CD8-positive, alpha-beta memory T cell (primary cell): ENCODE measurements at places on chromosomes 13 and 19.

- no peak for DNase-seq
These were observed 2.9 kb downstream of the KLK1 start for GRCh38 chr19:50820549-50821247.

DNA sequence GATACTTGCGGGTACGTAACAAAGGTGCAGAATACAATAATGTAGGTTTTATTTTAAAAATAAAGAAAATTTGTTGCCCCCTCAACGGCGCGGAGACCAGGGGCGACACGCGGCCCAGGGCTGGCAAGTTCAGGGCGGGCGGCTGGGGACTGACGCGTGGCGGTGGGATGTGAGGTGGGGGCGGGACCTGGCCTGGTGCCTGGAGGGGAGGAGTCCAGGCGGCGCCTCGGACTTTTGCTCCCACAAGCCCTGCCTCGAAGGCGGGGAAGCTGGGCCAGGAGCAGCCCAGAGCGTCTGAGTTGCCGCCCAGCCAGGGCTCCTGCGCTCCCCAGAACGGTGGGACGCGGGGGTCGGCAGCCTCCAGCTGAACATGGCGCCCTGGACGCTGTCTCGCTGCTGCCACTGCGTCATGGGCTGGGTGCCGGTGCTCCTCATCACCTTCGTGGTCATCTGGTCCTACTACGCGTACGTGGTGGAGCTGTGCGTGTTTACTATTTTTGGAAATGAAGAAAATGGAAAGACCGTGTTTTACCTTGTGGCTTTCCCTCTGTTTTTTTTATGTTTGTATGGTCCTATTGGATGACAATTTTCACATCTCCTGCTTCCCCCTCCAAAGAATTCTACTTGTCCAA is 1122.8 kb upstream of the ATXN8OS start:
- no peak for DNase-seq

DNA sequence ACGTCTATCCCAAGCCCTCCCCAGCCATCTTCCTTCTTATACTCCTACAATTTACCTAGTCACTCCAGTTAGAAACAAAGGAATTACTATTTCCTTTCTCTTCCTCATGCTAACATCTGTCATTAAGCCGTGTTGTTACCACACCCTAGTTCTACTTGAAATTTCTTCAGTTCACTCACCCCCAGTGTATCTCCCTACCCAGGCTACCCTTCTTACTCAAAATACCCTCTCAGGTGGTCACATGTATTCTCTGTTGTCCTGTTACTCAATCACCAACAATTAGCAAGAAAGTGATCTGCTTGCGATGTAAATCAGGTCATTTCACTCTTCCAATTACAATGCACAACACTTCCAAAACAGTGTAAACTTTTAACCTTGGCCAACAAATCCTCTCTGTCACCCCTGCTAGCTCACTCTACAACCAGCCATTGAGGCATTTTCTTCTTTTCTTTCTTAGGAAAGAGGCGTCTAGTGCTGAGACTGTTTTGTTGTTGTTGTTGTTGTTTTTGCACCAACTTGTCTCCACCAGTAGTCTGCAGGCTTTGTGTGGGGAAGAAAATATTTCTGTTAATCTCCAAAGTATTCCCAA is 50.7 kb downstream of the PCDH17 start:
- no peak for DNase-seq

GRCh38 chr19:50649433-50650391 is at the start of gene C19orf81:
Gene C19orf81 (plus strand): TSS chr19:50649445. CDS start chr19:50649445, 0 bp downstream.
- DNase-seq, result no peak

DNA sequence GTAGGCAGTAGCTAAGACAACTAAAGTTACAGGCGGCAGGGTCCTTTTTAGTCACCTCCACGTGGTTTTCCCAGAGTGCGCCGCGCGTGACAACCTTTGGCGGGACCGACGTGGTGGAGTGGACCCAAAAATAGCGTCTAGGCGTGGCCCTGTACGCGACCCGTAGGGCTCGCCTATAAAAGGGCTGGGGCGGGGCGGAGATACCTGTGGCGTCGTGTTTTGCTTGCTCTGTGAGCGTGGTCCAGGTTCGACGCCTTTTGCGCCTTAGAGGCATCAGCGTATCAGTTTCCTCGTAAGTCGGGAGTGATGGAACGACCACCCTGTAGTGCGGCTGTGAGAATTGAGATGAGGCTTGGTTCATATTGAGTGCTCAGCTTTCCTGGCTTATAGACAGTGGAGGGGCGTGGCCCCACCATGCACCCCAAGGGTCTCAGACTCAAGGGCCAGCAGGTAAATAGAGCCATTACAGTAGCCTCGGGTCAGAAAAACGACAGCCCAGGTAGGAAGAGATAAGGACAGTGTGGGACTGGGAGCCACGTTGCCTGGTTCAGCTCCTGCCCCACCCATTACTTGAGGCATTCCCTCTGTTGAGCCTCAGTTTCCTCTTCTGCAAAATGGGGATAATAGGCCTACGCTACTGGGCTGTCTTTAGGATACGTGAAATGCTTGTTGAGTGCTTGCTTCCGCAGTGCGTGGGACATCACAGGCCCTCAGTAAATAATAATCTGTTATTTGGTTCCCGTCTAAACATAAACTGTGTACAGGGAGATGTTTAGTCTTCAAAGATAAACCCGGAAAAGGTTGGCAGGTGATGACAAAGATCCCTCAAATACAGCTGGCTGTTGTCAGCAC is 693 bp upstream of the TMED1 start:
- DNase-seq, result peak; percentile 70

GRCh38 chr13:27915301-27916207 is 4.2 kb upstream of the PDX1 start:
- DNase-seq, result no peak

DNA sequence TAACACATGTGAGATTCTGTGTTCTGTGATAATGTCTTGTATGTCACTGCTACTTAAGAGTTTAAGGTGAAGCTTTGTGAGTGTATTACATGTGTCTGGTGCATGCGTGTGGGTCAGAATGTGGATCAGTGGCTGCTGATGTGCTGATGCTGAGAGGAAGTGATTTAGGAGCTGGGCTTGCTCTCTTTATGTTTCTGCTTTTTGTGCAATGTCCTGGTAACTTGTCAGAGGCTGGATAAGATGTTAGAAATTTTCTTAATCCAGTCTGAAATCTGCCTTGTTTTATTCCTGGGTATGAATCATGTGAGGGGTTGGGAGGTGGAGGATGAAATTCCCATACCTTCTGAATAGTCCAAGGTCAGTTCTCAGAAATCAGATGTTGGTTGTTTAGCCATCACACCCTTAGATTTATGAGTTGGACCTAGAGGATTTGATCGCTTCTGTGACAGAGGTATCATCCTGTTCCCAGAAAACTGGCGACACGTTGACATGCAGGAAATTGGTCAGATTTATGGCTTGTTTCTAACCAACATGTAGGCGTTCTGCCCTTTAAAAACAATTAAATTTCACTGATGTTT is 24.5 kb upstream of the CXCL17 start:
- DNase-seq, result no peak

- no peak for DNase-seq
These were observed 12.1 kb upstream of the ANGPTL8 start for GRCh38 chr19:11227195-11227886.

DNA sequence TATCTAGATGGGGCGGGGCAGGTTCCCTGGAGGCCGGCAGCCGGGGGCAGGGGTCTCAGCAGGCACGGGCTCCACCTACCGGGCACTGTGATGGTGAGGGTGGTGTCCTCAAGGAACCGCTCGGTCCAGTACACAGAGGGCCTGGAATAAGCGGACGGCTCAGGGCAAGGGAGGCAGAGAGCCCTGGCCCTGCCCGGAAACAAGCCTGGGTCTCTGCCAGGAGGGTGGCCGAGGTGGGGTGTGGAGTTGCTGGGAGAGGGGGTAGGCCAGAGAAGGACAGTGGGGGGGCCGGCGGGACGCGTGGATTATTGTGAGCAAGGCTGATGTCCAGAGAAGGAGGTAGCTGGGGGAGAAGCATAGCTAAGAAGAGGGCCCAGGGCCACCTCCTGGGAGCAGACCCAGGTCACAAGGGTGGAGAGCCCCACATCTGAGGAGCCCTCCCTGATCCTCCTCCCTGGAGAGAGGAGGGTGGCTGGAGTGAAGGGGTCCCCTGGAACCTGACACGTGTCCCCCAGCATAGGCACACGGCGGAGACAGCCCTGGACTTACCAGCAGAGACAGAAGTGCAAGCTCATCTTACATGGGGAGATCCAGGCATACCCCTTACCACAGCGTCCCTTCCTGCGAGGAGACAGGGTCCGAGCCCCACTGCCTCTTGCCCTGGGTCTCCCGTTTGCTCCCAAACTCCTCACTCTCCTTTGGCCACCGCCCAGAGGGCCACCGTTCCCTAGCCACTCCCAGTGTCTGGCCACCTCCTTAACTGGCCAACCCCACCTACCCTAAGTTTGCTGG is 29.0 kb upstream of the MIER2 start:
- DNase-seq, result no peak

DNA sequence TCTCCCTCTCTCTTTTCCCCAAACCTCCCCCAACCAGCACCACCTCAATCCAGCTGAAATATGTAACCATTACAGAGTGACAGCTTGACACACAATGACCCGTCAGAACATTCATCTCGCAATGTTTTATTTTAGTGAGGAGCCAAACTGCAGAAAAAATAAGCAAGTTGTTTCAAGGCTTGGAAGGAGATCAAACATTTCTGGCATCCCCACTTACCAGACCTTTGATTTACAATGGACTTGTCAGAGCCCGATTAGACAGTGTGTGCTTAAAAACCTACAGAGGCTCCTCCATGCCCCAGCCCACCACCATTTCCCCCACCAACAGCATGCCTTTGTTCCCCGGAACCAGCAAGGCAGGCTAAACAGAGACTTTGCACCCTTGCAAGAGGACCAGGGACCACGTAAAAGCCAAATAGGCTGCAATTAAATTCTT is 382.8 kb upstream of the ZNF507 start:
- no peak for DNase-seq

GRCh38 chr19:40217027-40217810 is 965 bp downstream of the TTC9B start:
- no peak for DNase-seq

- DNase-seq, result no peak
These were observed 392.6 kb downstream of the SLITRK5 start for GRCh38 chr13:88063741-88064140.

- DNase-seq, result no peak
These were observed 188.5 kb downstream of the FOXO1 start for GRCh38 chr13:40477623-40478608.

DNA sequence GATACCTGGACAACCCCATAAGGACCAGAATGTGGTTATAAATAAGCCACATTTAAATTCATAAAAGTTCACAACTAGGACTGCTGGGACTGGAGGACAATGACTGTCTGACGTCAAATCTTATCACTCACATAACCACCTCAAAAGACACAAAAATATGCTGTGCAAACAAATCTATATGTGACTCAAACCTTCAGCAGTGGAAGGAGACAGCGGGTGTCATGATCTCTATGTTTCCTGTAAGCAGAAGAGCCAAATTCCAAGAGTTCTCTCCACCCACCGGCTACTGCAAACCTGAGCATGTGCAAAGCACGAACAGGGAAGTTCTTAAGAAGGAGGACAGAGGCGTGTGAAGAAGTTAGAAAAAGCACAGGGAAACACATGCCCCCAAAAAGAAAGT is 113.2 kb downstream of the MYCBP2 start:
- DNase-seq, result no peak

DNA sequence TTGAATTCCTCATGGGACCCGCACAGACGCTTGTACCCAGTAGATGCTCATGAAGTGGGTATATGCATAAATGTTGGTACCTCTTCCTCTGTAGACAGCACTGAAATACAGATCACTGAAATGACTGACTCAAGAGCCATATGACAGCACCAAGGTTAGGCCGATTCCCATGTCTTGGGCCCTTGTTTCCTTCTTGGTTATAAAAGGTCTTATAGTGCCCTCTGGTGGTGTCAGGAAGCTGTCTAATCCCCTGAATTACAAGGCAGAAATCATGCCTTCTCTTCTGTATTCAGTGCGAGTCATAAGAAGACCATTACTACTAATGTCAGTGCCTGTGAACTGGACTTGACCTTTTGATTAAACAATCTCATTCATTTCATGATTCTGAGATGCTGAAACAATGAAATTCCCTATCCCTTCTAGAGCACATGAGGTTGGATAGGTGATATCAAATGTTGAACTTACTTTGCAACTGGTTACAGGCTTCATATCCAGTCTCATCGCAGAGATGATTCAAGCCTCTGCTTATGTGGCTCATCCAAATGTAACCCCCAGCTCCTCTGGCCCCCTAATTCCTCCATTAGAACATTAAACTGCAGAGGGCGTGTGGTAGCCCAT is 59.7 kb downstream of the SPATA13 start:
- no peak for DNase-seq

DNA sequence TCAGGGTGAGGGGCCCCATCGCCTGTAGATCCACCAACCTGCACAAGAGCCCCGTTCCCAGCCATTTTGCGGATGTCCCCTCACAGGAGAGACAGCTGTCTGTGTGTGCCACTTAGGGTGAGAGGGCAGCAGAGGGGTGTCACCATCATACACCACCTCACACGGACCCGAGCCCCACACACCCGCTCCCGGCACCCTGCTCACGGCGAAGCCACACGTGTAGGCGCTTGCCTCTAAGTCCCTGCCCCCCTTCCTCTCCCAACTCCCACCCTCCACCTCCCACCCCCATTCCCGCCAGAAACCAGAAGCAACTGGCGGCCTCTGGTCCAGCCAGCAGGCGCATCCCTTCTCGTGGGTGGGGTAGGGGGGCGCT is 4.0 kb upstream of the DPF1 start:
- no peak for DNase-seq

GRCh38 chr13:30339738-30340330 is 32.5 kb upstream of the KATNAL1 start:
- DNase-seq, result no peak

GRCh38 chr13:30159446-30159839 is 147.9 kb downstream of the KATNAL1 start:
- peak; percentile 55 for DNase-seq

DNA sequence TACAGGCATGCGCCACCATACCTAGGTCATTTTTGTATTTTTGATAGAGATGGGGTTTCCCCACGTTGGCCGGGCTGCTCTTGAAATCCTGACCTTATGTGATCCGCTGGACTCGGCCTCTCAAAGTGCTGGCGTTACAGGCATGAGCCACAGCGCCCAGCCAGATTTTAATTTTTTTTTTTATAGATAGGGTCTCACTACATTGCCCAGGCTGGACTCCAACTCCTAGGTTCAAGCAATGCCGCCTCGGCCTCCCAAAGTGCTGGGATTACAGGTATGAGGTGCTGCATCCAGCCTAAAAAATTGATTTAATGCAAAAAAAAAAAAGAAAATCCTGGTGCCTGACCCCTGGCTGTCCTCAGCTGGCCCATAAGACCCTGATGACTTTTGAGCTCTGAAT is 24.9 kb upstream of the CERS4 start:
- DNase-seq, result no peak

- DNase-seq, result no peak
These were observed 227.2 kb downstream of the FOXO1 start for GRCh38 chr13:40438999-40439797.

GRCh38 chr19:40150170-40150569 is 41.1 kb upstream of the MAP3K10 start:
- no peak for DNase-seq

GRCh38 chr13:111850458-111850857 is 216.5 kb upstream of the SOX1 start:
- DNase-seq, result no peak
